ENCODE measurements at places on chromosomes 16 and 17.
A peak's percentile ranks its signal among the peaks of the same experiment; 100 is the strongest.

GRCh38 chr16:822909-823297, 22.4 kb upstream of the GNG13 start:
- DNase-seq = no peak

DNA sequence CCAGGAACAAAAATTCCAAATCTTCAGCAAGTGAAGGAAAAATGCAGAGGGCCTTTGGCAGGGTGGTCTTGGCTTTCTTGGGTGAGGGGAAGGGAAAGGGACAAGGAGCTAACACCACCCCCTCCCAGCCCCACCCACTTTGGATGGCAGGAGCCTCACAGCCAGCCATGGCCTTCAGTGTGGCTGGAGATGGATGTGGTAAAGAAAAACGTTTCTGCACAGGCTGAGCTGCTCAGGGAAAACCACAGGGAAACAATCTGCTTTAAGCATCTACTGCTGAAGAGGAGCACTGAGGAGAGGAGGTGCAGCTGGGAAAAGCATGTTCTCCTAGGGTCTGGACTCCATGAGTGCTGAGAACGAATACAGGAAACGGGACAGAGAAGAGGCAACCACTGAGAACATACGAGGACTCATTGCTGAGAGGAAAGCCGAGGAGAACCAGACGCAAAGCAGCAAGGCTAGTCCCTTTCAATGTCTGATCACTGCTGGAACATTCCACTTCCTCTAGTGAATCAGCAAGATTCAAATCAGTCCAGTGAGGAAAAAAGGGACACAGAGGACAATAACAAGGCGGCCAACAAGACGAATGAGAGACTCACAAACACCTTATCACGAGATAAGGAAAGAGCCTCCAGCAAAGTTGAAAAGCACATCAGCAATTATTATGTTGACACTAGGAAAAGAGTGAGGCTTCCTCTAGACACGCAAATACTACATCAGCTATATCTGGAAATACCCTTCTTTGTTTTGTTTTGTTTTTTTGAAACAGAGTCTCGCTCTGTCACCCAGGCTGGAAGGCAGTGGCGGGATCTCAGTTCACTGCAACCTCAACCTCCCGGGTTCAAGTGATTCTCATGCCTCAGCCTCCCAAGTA, 41.7 kb downstream of the ZZEF1 start:
- DNase-seq = no peak

DNA sequence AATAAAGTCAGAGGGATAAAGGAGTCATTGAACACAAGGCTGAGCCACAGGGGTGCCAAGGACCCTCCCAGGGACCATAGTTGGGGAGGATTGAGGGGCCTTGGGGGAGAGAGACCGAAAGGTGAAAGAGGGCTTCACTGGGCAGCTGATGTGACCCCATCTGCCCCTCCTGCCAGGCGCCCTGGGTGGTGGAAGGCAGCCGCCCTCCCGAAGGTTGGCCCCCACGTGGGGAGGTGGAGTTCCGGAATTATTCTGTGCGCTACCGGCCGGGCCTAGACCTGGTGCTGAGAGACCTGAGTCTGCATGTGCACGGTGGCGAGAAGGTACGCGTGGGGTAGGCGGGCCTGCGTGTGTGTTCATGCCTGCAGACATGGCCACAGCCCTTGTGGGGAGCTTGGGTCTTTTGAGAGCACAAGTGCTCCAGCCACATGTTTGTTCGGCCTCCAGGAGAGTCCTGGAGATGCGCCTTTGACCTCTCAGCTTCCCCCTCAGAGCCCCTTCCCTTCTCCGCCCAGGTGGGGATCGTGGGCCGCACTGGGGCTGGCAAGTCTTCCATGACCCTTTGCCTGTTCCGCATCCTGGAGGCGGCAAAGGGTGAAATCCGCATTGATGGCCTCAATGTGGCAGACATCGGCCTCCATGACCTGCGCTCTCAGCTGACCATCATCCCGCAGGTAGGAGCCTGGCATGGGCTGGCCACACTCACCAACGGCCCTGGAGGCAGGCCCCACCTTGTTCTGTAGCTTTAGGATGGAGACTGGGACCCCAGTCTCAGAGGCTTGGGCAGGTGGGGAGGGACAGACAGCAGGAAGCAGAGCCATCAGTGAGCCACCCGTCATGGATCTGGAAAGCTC, 24.1 kb downstream of the ANKRD40 start:
- no peak for DNase-seq

DNA sequence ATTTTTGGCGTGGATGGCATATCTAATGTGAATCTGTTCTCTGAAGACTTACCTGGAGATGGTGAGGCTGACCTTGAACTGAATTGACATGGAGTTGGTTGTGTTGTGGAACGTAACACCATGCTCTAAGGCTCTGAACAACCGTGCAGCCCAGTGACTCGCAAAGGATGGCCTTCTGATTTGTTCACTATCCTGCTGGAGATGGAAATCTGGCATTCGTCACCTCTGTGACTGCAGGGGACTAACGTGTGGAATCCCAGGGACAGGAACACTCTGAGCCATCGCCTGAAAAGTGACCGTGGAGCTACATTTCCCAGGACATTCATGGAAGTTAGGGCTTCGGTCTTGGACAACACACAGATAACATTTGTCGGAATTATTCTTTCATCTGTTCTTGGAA, 61.1 kb downstream of the BANP start:
- no peak for DNase-seq

- peak; percentile 78 for DNase-seq
Measured at GRCh38 chr16:50021544-50021943, 3.5 kb upstream of the CNEP1R1 start.

DNA sequence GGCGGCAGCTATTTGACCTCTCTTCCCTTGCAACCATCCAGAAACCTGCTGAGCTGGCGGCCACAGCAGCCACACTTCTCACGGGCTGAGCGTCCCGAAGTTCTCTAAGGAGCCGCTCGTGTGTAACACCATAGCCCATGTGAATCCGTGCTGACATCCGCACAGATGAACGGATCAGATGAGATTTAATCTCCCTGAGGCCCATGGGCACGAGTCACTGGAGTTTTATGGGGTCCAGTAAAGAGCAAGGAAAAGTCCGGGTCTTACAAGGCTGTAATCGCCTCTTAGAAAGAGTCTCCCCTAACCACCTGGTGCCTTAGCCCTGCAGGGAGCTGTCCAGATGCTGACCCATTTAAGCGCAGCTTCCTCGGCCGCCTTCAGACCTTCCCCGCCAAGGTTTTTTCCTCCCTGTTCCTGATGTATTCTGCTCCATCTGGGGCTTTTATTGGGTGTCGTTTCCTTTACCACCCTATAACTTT, 5.5 kb upstream of the CACNG5 start:
- DNase-seq = peak; percentile 87

GRCh38 chr17:32518646-32519227, 31.9 kb downstream of the CDK5R1 start:
- DNase-seq = no peak

DNA sequence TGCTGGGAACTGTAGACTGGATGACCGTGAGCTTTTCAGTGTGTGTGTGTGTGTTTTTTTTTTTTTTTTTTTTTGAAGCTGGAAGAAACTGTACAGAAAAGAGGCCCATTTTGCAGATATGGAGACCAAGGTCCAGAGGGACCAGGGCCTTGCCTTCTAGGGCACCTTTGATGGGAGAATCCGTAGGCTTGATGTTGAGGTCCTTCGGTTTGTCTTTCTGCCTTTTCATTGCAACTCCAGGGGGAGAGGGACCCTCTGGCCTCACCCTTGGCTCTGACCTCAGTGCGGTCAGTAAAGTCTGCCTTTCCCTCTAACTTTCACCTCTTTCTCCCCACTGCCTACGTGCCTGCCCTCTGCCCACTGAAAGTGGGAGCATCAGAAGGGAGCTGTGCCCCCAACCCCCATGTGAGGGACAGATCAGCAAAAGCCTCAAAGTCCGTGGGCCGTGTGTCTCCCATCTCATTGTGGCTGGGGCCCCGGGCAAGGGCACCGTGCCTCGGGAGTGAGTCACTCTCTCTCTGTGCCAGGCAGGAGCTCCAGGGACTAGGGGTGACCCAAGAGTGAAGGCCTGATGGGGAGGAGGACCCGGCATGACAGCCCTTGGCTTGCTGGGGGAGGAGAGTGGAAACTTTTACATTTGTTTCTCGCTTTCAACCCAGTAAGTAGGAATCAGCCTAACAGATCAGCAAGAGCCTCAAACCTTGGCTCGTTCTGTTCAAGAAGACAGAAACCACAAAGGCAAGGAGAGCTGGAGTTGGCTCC, 123.6 kb downstream of the CMIP start:
- DNase-seq = no peak

GRCh38 chr17:68052810-68053209, 17.3 kb downstream of the KPNA2 start:
- no peak for DNase-seq

- DNase-seq = no peak
Measured at GRCh38 chr17:10217916-10218315, 19.5 kb upstream of the GAS7 start.

DNA sequence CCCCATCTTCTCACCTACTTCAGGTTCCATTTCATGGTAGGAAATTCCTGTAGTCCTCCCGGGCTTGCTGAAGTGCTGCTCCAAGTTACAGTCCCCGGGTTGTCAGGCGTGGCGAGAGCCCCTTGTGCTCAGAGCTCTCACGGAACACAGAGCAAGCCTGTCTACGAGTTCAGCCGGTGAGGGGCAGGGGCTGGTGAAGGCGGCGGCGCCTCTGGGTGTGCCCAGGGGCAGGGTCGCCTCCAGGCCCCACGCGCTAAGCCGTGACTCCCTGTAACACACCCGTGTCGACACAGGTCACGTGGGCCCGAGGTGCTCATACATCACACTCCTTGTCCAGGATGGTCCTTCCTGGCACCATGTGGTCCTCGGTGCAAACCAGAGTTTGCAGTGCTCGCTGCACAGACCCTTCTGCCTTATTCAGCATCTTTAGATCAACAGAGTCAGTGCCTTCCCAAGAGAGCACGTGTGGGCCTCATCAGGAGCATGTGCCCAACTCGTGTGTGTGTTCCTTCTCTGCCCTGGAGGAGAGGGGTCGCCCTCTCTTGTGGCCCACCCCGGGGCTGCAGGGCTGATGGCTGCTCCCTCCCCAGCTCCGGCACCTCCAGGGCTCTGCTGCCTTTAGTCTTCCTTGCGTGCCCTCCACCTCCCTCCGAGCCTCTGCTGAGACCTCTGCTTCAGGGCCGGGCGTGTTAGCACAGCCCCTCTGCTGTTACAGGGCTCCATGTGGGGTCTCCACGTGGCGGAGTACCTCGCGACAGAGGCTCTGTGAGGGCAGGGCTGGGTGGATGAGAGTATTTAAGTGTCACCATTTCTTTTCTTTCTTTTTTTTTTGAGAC, 51.2 kb downstream of the WDR45B start:
- DNase-seq = no peak

DNA sequence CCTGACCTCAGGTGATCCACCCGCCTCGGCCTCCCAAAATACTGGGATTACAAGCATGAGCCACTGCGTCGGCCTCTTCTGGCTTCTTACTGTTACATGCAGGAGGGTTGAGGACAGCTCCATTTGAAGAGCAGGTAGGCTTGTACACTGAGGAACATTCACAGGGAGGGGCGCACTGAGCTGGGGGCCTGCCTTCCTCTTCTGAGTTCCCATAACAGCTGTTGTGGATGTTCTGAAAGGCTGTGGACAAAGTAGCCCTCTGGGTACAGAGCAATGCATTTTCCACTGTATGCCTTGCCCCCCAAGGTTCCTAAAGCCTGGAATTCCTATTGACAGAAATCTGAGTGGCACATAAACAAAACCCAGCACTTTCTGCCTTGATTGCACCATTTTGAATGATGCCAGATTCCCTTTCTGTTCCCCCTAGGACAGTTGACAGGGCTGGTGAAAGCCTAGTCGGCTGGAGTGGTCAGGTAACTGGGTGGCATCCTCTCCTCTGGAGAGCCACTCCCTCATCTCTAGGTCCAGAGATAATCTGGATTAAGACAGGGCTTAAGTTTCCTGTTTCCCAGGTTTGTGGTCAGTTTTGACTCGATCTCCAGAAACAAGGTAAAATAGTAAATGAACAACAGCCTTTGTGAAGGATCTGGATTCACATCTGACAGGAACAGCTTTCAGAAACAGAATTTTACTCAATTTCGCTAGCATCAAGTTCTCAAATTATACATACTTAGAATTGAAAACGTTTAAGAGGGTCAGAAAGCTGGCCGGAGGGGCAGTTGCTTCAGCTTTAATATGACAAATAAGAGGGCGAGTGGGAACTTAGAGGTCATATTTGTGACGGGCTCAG, 1.3 kb upstream of the CDK5R1 start:
- DNase-seq = no peak

DNA sequence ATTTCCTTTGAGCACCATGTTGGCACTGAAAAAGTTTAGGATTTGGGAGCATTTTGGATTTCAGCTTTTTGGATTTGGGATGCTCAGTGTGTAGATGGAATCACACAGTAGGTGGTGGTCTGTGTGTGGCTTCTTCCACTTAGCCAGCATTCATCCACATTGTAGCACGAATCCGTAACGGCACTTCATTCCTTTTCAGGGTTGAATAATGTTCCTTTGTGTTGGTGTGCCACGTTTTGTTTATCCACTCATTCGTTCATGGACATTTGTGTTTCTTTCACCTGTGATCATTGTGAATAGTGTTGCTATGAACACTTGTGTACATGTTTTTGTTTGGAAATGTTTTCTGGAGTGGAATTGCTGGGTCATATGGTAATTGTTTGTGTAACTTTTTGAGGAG, 85.1 kb downstream of the RAP1GAP2 start:
- no peak for DNase-seq

- peak; percentile 44 for DNase-seq
Measured at GRCh38 chr16:85167589-85168537, 55.6 kb upstream of the CIBAR2 start.

DNA sequence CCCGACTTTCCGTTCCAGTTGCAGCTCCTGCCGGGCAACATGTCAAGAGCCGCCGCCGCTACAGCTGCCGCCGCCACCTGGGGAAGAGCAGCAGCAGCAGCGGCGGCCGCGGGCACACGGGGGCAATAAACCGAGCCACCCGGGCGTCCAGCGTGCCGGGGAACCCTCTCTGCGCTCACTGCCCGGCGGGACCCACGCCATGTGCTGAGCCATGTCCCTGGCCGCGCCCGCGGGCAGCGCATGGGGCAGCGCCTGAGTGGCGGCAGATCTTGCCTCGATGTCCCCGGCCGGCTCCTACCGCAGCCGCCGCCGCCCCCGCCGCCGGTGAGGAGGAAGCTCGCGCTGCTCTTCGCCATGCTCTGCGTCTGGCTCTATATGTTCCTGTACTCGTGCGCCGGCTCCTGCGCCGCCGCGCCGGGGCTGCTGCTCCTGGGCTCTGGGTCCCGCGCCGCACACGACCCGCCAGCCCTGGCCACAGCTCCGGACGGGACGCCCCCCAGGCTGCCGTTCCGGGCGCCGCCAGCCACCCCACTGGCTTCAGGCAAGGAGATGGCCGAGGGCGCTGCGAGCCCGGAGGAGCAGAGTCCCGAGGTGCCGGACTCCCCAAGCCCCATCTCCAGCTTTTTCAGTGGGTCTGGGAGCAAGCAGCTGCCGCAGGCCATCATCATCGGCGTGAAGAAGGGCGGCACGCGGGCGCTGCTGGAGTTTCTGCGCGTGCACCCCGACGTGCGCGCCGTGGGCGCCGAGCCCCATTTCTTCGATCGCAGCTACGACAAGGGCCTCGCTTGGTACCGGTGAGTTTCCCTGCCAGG, 604 bp downstream of the HS3ST3B1 start:
- DNase-seq = peak; percentile 66

DNA sequence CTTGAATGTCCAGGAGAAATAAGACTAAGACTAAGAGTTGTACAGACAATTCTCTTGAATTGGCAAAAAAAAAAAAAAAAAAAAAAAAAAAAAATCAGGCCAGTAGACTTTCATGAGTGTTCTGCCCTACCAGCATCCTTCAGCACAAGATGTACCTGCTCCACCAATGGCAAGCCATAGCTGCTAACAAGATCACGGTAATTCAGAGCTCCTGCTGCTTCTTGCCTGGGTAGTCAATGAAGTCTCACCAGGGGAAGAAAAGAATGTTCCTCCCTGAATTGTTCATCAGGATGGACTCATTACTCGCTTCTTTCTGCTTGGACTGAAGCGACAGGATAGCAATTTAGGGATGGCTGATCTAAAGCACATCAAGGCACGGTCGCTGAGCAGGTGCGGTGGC, 31.1 kb upstream of the APOH start:
- peak; percentile 57 for DNase-seq
